GM12892 (cell line): ENCODE measurements at places on chromosomes 2 and 18.

DNA sequence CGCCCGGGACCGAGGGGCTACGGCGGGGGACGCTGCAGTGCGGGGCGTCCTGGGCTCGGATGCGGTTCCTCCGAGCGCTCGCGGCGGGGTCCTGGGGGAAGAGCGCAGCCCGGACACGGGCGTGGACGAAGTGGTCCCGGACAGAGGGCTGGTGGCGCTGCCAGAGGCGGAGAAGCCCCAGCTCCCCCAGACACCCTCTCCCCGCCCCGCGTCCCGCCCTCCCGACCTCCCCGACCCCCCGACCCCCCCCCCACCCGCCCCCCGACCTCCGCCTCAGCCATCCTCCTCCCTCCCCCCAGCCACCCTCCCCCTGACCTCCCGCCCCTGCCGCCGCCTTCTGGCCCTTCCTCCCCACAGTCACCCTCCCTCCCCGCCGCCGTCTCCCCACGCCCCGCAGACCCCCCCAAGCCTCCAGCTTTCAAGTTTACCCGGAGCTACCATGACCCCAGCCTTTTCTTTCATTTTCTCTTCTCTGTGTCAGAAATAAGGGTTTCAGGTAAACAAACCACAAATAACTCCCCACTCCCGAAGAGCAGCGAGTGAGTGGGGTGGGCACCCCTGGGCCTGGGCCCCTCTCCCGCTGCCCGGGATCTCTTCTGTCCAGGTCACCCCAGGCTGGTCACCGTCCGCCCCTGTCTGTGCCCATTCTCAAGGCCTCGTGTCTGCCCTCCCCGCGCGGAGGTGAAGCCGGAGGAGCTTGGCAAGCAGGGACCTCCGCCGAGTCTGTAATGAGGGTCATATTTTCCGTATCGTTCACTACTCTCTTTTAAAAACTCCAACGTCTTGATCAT, 5.1 kb downstream of the NFATC1 start:
- DNase-seq, result peak; percentile 68

GRCh38 chr2:26238311-26238958, 6.0 kb downstream of the HADHA start:
- DNase-seq, result no peak

GRCh38 chr2:35891936-35892335, 463.6 kb upstream of the CRIM1 start:
- no peak for DNase-seq

DNA sequence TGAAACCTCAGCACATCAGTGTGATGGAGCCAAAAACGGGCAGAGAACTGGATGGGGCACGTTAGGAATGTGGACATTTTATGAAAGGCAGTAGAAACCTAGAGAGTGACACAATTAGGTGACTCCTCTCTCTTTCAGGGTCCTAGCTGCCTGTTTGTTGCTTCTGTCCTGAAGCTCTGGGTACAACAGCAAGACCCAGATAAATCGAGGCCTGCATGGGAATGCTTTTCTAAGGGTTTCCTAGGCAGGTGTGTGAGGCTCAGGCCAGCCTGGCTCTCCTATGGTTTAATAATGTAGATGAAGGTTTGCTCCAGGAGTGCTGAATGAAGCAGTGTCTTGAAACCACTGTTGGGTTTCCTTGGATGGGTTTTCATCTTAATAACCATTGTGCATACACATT, 517.1 kb upstream of the RAB6C start:
- no peak for DNase-seq

DNA sequence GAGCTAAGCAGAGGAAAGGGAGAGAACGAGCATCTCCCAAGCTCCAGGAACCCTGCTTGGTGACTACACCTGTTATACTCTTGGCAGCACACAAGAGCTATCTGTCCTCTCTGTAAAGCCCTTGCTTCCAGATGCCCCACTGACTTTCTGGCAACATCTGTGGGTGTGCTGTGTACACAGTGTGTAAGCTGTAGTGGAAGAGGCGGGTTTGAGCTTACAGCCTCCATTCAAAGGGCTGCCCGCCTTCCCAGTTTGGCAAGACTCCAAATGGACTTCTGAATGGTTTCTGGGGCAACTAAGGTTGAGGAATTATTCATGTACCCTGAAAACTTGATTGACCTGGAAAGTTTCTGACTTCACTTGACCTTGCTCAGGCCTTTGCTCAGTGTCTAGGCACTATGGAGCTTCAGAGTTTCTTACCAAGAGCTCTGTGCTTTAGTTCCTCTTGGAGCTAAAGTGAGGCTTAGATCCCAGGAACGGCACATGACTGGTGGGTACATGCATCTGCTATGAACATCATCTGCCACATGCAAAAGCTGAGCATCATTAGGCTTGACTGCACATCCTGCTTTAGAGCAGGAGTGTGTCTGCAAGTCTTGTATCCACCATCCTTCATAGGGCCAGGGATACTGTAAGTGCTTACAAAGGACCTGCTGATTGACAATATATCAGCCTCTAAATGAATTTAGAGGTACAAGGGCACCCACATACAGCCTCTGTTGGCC, 290.9 kb upstream of the SIX2 start:
- DNase-seq, result no peak

DNA sequence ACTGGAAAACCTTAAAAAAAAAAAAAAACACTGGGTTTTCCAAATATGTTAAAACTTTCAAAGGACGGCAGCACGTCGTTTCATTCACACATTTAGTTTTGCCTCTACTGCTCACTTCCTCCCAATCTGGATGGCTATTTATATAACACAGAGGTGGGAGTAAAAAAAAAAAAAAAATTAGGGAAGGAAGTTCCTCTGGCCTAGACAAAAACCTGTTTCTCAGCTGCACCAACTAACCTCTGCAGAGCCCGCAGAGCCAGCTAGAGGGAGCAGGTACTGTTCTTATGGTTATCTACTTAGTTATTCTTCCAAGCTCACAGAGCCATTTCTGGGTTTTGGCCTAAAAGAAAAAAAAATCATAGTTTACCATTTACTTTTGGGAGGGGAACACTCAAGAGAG, 28.1 kb downstream of the SLC1A4 start:
- no peak for DNase-seq

- DNase-seq, result no peak
These were observed 80.7 kb downstream of the SDC1 start for GRCh38 chr2:20144196-20144595.

DNA sequence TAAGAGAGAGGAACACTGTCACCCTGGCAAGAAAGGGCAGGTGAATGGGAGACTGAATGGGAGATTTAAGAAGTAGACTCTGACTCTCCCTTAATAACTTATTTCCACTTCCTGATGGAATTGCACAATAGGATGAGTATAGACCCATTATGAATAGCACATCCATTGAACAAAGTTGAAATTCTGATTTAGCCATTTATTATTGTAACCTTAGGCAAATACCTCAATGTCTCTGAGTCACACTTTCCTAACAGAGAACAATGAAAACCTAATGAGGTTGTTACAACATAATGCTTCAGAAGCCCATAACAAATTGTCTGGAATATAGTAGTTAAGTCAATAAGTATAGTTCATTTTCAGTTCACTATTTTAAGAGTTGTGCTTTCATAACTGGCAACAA, 78.9 kb downstream of the NRXN1 start:
- DNase-seq, result no peak

GRCh38 chr18:30298769-30299168, 743.8 kb downstream of the DSC3 start:
- no peak for DNase-seq

DNA sequence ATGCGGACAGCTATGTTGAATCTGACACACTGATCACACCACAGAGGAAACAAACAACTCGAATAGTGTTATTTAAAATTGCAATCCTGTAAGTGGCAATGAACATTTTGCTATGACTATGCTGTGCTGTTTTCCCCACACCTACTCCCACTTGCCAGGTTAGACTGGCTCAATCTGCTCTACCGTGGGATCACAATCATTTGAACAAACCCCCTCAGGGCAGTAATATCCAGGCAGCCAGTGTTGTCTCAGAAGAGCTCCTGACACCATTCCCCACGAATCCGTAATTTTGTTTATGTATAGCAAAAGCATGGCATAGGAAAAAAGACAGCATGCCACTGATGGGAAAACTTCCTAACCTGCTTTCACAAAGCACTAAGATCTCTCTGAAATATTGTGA, 284.3 kb downstream of the ERBB4 start:
- DNase-seq, result no peak

DNA sequence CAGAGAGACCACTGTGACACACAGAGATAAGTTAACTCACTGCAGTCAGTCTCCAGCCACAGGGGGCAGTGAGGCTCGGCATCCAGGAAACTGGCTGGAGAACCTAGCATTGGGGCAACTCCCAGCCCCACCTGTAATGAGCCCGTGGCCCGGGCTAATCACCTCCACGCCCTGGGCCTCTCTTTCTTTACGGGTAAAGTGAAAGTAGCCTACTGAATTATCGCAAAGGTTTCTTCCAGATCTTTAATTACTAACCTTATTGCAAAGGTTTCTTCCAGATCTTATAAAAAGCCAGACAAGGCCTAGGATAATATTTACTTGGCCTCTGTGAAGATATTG, 45.7 kb upstream of the ACAA2 start:
- DNase-seq, result no peak

DNA sequence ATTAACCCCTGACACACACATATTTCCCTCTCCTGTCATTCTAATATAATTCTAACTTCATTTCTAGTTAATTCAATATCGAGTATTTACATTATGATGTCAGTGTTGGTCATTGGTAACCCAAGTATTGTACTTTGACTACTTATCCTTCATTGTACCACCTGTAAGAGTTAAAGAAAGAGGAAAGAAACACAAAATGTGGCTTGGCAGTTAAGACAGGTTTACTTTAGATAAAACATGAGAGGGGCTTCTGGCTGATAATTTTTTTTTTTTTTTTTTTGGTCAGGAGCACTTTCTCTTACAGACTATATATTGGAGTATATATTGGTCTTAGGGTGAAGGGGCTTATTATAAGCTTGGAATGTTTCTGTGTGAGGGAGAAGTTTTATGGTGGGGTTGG, 57.0 kb upstream of the ACYP2 start:
- DNase-seq, result no peak

DNA sequence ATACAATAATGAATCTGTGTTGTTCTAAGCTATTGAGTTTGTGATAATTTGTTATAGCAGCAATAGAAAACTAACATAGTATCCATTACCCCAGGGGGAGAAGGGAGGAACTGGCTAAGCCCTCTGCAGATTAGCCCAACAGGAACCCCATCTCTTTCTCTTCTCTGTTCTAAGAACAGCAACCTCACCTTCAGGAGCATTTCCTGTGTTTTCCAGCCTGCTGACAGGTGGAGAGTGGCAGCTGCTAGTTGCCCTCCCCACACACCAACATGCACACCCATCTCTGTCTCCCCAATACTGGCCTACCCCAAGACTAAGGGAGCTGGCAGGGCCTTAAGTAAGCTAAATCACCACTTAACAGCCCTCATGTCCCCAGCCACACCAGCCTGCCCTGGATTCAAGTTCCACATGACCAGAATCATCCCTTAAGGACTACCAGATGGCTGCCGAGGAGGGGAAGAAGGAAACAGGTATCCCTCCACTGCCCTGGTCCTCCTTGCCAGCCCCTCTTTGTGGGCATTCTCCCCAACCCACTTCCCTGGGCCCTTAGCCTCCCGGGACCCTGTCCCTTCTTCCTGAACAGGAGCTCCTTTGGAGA, 52.8 kb downstream of the TRABD2A start:
- DNase-seq, result no peak

DNA sequence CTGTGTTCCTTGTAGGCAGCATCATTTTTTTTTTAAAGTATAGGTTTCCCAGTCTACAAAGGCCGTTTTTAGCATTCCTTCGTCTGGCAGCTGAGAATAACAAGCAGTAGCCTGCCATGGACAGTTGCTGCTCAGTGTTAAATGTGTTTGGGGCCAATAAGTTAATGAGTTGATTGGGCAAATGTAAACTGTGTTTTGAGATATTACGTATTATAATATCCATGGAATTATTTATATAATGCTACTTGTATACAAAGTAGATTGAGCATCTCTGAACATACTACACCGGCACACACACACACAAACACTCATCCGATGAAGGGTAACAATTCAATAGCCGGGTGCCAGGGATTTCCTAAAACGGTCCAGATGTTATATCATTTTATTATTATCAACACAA, 97.2 kb downstream of the IRS1 start:
- no peak for DNase-seq

DNA sequence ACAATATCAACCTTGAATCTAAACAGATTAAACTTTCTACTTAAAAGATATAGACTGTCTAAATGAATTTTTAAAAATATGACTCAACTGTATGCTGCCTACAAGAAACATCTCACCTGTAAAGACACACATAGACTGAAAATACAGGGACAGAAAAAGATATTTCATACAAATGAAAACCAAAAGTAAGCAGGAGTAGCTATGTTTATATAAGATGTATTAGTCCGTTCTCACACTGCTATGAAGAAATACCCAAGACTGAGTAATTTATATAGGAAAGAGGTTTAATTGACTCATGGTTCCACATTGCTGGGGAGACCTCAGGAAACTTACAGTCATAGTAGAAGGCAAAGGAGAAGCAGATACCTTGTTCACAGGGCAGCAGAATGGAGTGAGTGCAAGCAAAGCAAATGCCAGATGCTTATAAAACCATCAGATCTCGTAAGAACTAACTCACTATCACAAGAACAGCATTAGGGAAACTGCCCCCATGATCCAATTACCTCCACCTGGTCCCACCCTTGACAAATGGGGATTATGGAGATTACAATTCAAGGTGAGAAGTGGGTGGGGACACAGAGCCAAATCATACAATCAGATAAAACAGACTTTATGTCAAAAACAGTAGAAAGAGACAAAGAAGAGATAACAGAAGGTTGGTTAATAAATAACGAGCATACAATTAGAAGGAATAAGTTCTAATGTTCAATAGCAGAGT, 214.4 kb upstream of the SLC39A10 start:
- no peak for DNase-seq

DNA sequence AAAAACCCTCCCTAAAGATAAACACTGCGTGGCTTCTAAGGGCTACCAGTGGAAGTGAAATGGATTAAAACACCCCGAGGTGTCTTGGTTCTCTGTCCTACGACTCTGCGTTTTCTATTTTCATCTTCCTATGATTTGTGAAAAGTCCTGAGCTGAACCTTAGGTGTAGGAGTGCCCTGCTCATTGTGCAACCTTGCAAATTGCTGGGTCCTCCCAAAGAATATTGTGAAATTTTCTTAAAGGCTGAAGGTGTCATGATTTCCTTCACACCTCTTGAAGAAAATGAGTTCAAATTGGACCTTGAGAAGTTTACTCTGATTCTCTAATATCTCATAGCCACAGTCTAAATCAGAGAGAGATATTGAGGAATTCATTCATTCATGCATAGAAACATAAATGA, 1.8 kb upstream of the SLC19A3 start:
- no peak for DNase-seq
